ENCODE measurements at places on chromosomes 7 and 10.

GRCh38 chr7:15446280-15446679, 115.5 kb downstream of the AGMO start:
- no peak for DNase-seq

GRCh38 chr7:48748081-48748833, 176.1 kb upstream of the CDC14C start:
- no peak for DNase-seq

DNA sequence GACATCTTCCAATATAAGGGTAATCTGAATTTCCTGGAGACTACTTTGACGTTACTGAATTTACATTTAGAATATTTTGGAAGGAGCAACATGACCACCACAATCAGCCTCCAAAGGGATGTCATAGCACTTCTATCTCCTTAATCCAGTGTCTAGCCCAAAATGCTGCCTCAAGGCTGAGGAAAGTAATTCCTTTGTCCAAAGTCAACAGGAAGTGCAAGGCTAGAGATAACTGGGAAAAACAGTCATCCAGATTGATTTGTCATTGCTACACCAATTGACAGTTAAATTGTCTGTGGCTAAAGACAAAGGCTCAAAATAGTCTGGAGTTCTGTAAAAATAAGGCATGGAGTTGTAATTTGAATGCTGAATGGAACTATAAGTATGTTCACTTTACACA, 3.9 kb upstream of the TFPI2 start:
- DNase-seq, result no peak

- DNase-seq, result no peak
Observed at GRCh38 chr10:78339251-78339650, 305.6 kb downstream of the RPS24 start.

DNA sequence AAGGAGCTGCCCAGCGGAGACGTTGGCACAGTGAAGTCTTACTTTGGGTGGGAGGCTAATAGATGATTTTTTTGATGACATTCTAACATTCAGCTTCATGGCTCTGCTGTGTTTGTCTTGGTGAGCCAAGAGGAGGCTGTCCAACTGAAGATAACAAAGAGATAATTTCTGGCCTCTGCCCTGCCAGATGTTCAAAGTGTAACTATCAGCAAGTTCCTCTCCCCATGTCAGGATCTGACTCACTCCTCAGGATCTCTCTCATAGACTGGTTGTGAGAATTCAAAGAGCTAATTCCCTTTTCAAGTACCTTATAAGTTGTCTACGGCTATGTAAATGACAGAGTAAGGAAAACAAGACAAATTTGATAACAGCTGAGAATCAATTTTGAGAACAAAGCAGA, 1340.9 kb downstream of the XPNPEP1 start:
- DNase-seq, result no peak

- no peak for DNase-seq
Observed at GRCh38 chr10:55742487-55742886, 618.6 kb downstream of the ZWINT start.

DNA sequence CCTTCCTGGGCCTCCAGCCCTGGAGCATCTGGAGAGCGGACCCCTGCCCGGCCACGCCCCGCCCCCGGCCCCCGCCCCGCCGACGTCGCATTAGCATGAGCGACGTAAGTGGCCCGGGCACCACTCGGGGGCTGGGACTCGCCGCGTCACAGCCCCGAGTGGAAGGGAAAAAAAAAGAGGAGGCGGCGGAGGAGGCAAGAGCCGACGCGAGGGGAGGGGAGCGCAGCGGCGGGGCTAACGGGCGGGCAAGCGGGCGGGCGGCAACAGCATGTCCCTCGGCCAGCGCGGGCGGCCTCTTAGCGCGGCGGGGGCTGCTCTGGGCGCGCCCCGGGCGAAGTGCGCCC, at the start of gene SLC18A3:
Gene SLC18A3 (plus strand): TSS at position 197 of the 344 bp plus-strand sequence. CDS start 431 bp downstream, outside the sequence.
- no peak for DNase-seq

DNA sequence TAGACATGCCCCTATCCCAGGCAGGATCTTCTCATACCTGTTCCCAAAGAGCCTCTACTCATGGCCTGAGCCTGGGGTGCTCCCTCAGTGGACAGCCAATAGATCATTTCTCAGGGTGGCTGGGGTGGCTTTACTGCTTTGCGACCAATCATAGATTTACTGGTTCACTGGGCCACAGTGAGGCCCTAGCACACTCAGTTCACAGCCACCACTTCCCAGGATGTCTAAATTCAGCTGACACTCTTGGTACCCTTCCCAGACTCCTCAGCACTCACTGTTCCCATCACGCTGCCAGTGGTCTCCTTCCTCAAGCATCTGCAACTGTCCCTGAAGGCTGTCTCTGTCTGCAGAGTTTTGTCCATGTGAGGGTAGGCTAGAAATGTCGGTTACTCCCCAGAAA, 50.6 kb downstream of the ARHGAP22 start:
- DNase-seq, result no peak

DNA sequence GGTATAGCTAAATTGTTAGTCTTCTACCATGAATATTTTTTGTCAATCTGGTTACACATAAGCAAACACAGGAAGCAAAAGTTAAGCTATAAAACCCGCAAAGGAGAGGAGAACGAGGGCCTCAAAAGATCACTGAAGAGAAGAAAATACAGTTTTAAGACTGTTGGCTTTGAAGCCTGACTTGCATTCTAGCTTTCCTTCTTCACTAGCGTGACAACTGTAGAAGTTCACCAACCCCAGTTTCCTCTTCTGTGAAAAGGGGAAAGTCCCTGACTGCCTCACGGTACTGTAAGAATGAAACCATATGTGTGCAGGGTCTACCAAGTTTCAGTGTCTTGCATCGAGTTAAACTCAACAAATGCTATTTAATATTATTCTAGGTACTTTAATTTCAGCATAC, 7.5 kb upstream of the LRRN3 start:
- peak; percentile 92 for DNase-seq

All from GM12865 (cell line).